AG04450 (cell line): ENCODE measurements at places on chromosomes 6 and 20. TPM values are rescaled to one million over a fixed set of nuclear protein-coding genes. Genes with fewer than 3 reads are reported as not detected.
A peak's percentile ranks its signal among the peaks of the same experiment; 100 is the strongest.

GRCh38 chr20:32050851-32051556, 1.0 kb upstream of the HCK start:
- DNase-seq: no peak

GRCh38 chr6:108609276-108609769, 48.6 kb downstream of the FOXO3 start:
- peak; percentile 27 for DNase-seq

- DNase-seq: no peak
These were observed 105.4 kb downstream of the NCOA3 start for GRCh38 chr20:47606983-47607613.

- no peak for DNase-seq
These were observed 9.5 kb downstream of the HSPA12B start for GRCh38 chr20:3741836-3742458.

HMGA1 gene
- polyA plus RNA-seq: 142 and 197 TPM in 2 replicates

DNA sequence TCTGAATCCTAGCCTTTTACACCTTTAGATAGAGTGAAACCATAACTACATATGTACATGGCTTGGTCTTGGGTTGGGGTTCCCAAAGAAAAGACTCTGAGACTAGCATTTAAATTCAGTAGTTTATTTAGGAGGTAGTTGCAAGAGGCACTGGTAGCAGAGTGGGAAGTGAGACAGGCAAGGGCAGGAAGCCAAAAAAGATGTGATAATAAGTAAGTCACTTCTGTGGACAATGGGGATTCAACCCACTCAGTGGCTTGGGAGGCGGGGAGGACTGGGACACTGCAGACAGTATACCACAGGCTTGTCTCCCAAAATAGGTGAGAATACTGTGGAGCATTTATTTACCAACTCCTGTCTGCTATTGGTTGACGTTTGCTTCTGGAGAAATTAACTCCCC, 131.9 kb downstream of the SLC24A3 start:
- no peak for DNase-seq

OR5V1 gene
- not detected in 2 replicates for polyA plus RNA-seq

- DNase-seq: no peak
These were observed 8.1 kb upstream of the AKIRIN2 start for GRCh38 chr6:87710090-87710489.

- no peak for DNase-seq
These were observed 310.8 kb downstream of the BMP7 start for GRCh38 chr20:56955680-56956079.

GRCh38 chr6:16883414-16883813, 122.2 kb upstream of the ATXN1 start:
- DNase-seq: no peak

SLC25A27 gene
- 0.25 and 0.53 TPM in 2 replicates for polyA plus RNA-seq

GRCh38 chr20:4626228-4626627, 95.5 kb upstream of the PRND start:
- DNase-seq: no peak

DNA sequence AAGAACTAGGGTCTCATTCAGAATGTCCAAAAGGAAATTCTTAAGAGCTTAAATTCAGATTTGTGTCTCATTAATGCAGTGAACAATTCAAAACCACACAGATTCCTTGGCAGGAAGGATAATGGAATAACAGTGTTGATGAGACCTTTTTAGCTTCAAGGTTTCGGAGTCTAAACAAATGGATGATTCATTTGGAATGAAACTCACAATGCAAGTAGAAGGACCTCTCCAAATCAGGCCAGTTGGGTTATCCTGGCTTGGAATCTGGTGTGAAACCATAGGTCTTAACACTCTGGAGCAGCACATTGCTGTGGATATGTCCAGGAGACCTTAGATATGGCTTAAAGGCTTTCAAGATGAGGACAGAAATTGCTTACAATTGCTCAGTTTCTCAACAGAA, 44.9 kb downstream of the KCTD20 start:
- no peak for DNase-seq

GRCh38 chr6:87914637-87915395, 132.8 kb upstream of the SPACA1 start:
- DNase-seq: no peak

MYH7B gene
- 0.02 and 0.20 TPM in 2 replicates for polyA plus RNA-seq

DNA sequence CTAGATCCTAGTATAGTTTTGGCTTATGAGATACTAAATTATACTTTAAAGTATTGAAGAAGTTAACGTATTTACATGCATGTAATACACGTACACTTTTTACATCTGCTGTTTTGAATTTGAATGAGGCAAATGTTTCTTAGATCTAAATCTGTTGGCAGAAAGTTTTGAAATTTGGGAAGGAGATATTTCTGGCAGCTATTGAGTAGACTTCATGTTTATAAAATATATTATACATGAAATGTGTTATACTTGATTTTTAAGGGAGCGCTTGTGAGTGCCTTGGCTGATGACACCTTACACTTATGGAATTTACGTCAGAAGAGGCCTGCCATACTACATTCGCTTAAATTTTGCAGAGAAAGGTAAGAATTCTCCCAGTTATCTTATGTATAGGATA, 34.7 kb downstream of the STXBP5 start:
- DNase-seq: no peak

DNA sequence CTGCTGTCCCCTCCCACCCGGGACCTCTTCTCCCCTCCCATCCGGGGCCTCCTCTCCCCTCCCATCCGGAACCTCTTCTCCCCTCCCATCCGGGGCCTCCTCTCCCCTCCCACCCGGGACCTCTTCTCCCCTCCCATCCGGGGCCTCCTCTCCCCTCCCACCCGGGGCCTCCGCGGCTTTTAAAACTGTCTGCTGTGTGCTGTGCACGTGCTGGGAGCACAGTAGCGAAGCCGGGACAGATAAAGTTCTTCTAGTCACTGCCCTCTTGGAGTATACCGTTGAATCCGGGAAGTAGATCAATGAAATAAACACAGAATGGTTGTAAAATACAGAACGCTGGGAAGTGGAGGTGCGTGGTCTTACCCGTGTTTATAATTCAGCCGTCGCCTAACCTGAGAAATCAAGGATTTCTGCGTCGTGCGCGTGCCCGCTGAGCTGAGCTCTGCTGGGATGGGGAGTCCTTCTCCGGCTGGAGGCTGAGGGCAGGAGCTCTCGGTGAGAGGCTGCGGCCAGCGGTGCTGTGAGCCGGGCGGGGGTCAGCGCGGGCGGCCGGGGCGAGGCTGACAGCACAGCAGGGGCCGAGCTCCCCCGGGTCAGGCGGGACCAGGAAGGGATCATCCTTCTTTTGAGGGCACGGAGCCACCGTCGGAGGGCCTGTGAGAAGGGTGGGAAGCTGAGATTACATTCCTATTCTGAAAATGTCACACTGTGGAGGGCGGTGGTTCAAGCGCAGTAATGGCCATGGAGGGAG, 19.6 kb upstream of the KIF25 start:
- DNase-seq: no peak

ECT2L gene
- 0.01 TPM in 1 of 2 replicates, not detected in the other for polyA plus RNA-seq

TMC2 gene
- polyA plus RNA-seq: not detected in 2 replicates

FHL5 gene
- not detected in 2 replicates for polyA plus RNA-seq

DNA sequence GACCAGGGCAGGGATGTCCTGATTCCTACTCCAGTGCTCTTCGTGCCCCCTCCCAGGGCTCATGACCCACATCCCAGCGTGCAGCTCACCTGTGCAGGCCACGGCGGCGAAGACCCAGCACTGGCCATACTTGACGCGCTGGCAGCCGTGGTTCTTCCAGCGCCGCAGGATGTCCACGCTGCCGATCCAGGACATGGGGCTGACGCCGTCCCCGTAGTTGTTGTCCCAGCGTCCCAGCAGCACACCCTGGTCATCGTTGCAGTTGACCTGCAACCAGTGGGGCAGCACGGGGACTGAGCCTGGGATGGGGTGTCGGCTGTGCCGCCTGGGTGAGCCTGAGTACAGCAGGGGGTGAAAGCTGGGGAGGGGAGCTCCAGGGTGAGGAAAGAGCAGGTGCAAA, 18.4 kb downstream of the TGM2 start:
- no peak for DNase-seq

CAPN11 gene
- 0.04 and 0.09 TPM in 2 replicates for polyA plus RNA-seq

DNA sequence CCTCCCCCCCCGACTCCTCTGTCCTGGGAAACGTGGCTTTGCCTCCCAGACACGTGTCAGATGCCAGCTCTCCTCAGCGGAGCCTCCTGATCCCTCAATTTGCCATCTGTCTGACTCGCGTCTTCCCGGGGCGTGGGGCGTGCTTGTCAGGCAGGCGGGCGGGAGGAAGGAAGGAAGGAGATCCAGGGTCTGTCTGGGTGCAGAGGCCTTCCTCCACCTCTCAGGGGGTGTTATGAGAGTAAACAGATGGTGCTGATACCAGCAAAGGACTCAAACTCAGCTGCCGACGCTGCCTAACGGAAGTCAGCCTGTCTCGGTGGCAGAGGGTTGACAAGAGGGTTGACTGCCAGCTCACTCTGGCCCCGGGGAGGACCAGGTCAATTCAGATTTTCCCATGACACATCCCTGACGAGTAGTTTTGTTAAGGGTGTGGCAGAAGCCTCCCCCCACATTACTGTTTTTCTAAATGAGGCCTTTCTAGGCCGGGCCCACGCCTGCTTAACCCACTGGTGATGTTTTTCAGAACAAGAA, 17.0 kb downstream of the UQCC2 start:
- DNase-seq: no peak

DNA sequence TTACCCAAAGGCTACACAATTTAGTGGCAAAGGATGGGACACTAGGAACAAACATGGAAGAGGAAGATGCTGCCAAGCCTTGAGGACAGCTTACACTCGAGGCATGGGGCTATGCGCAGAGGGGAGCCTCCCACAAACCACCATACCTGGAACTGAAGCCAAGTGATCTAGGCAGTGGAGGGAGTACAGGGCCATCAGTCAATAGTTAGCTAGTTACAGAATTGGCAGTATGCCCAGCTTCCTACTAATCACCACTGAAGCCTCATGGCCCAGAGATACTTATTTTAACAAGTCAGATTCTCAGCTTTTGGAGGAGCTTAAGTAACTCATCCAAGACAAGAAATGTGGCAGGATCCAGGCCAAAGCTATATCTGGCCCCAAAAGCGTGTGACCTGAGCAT, 226.6 kb upstream of the MOCS1 start:
- no peak for DNase-seq

GRCh38 chr6:160327981-160328380, 20.2 kb upstream of the SLC22A3 start:
- DNase-seq: no peak

GRCh38 chr6:31821301-31822035, 6.1 kb upstream of the HSPA1B start:
- no peak for DNase-seq

- no peak for DNase-seq
These were observed 299.9 kb upstream of the PLN start for GRCh38 chr6:118248171-118248570.

GRCh38 chr6:38118791-38119365, 299.4 kb downstream of the ZFAND3 start:
- DNase-seq: no peak

DNA sequence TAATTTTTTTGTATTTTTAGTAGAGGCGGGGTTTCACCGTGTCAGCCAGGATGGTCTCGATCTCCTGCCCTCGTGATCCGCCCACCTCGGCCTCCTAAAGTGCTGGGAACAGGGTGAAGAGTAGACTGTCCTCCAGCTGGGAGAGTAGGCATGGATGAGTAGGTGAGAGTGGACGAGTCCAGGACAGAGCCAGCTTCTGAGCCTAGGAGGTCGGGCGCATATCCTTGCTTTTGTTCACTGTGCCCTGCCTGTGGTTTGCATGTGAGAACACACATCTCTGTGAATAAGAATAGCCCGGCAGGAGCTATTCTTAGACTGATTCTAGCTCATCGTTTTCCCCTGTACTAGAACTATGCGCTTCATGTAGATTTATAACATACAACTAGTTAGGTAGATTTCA, 78.3 kb downstream of the RPP40 start:
- no peak for DNase-seq

DEFB132 gene
- not detected in 2 replicates for polyA plus RNA-seq
